Spleen (tissue), 13 donors: ENCODE measurements at places on chromosomes 13 and 19.
A peak's percentile ranks its signal among the peaks of the same experiment; 100 is the strongest.

DNA sequence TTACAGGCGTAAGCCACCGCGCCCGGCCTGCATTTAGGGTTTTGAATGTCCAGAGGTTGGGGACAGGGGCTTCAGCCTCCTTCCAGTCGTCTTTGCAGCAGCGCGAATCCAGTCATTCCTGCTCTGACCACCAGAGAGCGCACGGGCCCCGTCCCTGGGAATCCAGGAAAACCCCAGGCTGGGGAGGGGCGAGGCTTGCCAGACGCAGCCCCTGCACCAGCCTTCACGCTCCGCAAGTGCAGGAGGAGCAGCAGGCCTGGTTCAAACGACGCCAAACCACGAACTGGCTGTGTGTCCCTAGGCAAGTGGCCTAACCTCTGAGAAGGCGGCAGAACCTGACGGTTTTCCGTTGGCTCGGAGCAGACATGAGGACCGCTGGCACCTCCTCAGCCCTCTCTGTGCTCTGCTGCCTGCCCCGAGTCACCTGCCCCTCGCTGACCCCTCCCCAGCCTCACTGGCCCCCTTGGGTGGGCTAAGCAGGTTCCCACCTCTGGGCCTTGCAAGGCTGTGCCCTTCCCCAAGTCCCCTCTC lies 2.0 kb upstream of the RNF126 start:
- DNase-seq = peak; percentile 92

GRCh38 chr13:39783051-39783450 lies 127.6 kb downstream of the COG6 start:
- no peak for DNase-seq

DNA sequence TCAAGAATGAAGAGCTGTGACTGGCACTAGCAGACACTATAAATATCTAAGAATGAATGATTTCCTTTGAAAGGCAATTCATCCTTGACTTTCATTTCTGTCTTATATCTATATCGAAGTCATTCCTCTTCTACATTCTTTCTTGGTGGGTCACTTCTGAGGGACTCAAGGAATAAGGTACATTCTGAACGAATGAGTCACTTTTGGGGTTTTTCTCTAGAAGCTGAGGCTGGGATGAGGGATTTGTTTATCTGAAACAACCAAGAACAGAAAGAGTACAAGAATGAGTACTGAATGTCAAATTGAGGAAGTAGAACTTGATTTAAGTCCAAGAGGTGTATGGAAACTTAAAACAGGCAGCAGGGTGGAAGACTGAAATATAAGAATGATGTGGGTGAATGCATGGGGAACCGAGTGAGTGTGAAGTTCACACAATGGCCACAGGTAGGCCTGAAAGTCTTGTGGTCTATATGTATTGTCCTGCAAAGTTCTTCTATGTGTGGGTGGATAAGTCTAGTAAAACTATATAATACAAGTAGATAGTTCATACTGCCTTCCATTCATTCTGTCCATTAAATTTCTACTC lies 343.9 kb downstream of the OXGR1 start:
- no peak for DNase-seq

- DNase-seq = no peak
These were observed 67.8 kb upstream of the ARHGEF7 start for GRCh38 chr13:111047326-111047725.
